ENCODE measurements at places on chromosomes 1 and 21. TPM values are rescaled to one million over a fixed set of nuclear protein-coding genes. Genes with fewer than 3 reads are reported as not detected.

- DNase-seq = no peak
These were observed 33.4 kb downstream of the CAPN2 start for GRCh38 chr1:223745731-223746130.

- no peak for DNase-seq
These were observed 29.5 kb upstream of the CR2 start for GRCh38 chr1:207424570-207425131.

- no peak for DNase-seq
These were observed 38.9 kb downstream of the CCDC18 start for GRCh38 chr1:93219443-93219842.

DNA sequence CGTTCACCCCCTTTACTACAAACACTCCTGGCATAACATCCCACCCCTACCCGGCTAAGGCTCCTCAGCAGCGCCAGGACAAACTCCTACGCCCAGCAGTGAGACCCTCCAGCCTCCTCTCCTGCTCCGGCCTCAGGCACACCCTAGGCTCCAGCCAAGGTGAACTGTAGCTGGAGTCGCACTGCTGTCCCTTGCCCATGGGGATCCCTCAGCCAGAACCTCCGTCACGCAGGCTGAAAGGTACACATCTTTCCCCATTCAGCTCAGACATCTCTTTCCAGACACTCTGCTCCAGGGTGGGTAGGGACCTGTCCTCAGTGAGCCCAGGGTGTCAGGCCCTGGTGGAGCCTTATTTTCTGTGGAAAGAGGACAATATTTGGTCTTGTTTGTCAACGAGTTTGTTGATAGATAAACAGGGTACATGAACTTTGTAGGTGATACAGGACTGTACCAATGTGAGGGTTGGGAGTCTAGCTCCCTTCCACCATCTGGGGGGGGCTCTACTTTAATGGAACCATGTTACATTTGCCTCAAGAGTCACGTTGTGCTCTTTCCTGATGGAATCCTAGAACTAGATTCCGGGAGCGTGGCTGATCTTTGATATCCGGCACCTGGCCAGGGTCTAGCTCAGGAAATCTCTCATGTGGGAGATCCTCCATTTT, 56.5 kb upstream of the SSBP3 start:
- DNase-seq = no peak

GRCh38 chr1:202565890-202566602, 144.2 kb downstream of the SYT2 start:
- DNase-seq = no peak

DNA sequence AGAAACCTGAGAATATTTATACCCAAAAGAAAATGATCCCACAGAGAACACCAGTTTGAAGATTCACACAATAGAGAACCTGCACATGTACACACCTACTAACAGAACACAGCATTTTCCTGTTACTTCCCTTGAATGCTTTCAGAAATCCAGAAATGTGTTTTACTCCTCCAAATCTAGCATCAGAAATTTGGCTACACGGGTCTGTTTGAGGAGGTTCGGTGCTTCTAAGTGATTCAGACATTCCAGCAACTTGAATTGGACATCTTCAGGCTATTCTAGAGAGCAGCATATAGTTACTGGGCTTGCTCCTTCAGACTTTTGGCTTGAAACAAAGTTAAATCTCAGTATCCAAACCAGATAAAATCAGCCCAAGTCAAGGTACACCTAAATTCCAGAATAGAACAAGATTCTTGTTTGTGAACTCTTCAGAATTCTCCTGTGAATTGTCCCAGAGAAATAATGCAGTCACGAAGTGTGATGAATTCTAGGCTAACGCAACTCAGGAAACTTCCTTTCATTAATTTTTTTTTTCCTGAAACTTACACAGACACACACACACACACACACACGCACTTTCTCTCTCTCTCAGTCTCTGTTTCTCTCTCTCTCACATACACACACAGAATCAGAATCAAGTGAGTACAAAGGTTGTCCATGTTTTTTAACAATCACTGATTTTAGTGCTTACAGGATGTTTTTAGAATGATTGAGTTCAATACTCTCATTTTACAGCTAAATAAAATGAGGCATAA, 278.4 kb upstream of the SNX7 start:
- no peak for DNase-seq

SPATA46 gene
- 2.2 TPM for polyA plus RNA-seq

GRCh38 chr21:40678681-40679284, 168.2 kb downstream of the DSCAM start:
- no peak for DNase-seq

DNA sequence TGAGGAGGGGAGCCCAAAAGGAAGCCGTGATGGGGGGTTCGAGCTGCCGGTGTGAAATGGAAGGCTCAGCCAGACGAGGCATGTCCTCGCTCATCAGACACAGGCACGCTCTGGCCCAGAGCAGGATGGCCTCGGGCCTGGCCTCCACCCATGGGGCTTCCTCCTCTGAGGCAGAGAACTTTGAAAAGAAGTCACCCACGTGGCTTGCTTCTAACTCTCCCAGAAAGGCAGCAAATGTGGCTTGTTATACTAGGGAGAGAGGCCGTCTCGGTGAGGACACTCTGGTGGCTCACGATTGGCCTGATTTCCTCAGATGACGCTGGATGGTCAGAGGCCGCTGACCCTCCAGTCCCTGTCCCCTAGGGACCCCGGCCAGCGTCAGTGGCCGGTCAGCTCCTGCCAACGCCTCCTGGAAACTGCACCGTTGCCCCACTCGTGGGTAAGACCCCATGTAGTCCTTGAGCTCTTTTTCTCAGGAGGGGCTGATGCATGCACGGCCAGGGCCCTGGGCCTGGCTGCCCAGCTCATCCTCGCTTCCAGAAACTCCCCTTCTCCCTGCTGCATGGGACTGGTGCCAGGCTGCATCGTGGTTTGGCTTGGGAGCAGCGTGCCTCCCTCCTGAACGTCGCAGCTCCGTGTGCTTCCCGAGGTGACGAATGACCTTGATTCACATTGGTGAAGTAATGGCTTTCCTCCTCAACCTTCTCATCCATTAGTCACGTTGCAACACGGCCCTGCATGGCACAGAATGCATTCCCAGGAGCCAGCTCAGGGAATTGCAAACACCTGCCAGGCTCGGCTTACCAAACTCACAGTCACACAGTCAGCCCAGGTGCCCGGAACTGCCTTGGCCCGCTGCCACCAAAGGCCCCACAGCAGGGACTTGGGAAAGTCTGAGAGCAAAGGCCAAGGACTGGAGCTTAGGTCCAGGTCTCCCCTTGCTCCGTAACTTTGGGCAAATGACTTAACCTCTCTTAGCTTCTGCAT, 58.8 kb downstream of the TOMM20 start:
- DNase-seq = no peak

OLFML3 gene
- polyA plus RNA-seq = 131 TPM

- DNase-seq = no peak
These were observed 20.7 kb upstream of the RBM34 start for GRCh38 chr1:235181561-235182245.

GRCh38 chr1:164155347-164155746, 403.6 kb upstream of the PBX1 start:
- no peak for DNase-seq

- DNase-seq = peak; percentile 3
These were observed 101.1 kb upstream of the ZC3H11B start for GRCh38 chr1:219713981-219714381.

DNA sequence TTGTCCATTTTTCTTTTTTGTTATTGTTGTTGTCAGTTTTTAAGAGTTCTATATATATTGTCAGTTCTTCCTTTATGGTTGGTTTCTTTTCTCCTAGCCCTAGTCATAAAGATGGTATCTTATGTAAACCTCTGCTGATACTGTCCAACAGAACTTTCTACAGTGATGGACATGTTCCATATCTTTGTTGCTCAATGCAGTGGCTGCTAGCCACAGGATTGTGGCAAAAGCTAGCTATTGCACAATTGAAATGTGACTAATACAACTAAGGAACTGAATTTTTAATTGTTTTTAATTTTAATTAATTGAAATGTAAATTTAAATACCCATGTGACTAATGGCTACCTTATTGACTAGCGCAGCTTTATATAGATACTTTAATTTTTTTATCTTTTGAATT, 411.8 kb upstream of the PTBP2 start:
- DNase-seq = no peak

KIF21B gene
- 2.7 TPM for polyA plus RNA-seq

GPR161 gene
- polyA plus RNA-seq = 21.7 TPM

GRCh38 chr1:67894981-67895735, 61.9 kb upstream of the GNG12 start:
- no peak for DNase-seq

GRCh38 chr21:44364151-44365053, 11.0 kb downstream of the TRPM2 start:
- DNase-seq = no peak

DNA sequence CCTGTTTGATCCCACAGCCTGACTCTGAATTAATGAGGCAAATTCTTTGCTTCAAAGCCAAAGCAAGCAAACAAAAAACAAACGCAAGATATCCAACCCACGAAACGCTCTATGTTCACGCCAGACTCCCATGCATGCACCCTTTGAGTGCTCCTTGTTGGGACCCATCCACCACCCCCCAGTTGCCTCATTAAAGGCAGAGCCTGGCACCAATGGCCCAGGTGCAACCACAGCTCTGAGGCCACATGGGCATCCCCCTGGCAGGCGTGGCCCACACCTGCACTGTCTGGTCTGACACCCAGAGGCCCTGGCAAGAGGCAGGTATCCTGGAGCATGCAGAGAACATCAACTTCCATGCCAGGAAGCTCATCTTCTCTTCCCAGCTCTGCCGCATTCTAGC, 1.1 kb upstream of the PADI4 start:
- DNase-seq = no peak

- peak; percentile 77 for DNase-seq
These were observed 319.5 kb upstream of the USP24 start for GRCh38 chr1:55534565-55535121.
